Naive B cell (primary cell): ENCODE measurements at places on chromosomes 12 and 14. TPM values are rescaled to one million over a fixed set of nuclear protein-coding genes. Genes with fewer than 3 reads are reported as not detected.

DNA sequence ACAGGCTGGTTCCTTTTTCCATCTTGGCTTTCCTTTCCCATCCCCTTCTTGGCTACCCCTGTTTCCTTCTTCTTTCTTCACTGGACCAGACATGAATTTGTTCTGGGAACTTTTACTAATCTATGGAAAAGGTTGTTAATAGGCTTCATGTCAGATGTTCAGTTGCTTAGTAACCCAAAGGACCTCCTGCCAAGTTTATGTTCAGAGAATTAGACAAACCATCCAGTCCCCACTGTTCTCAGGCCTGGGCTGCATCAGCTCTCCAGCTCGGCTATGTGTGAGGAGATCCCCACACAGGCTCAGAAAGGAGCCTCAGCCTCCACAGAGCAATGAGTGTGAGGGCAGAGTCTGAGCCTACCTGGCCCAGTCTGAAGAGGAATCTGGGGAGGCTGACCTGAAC is 78.0 kb downstream of the AKAP6 start:
- H3K27ac ChIP-seq, result no peak overlapping the region
- no peaks in the 10 kb centered on the region for H3K4me1 ChIP-seq
- no peak overlapping the region for H3K4me3 ChIP-seq
- no peaks in the 10 kb centered on the region for H3K27me3 ChIP-seq

GRCh38 chr12:115146453-115146852 is 462.5 kb upstream of the TBX3 start:
- no peak overlapping the region for H3K4me3 ChIP-seq
- no peak for DNase-seq
- no peaks in the 10 kb centered on the region for H3K36me3 ChIP-seq

Gene IL26
- polyA plus RNA-seq, result not detected

DNA sequence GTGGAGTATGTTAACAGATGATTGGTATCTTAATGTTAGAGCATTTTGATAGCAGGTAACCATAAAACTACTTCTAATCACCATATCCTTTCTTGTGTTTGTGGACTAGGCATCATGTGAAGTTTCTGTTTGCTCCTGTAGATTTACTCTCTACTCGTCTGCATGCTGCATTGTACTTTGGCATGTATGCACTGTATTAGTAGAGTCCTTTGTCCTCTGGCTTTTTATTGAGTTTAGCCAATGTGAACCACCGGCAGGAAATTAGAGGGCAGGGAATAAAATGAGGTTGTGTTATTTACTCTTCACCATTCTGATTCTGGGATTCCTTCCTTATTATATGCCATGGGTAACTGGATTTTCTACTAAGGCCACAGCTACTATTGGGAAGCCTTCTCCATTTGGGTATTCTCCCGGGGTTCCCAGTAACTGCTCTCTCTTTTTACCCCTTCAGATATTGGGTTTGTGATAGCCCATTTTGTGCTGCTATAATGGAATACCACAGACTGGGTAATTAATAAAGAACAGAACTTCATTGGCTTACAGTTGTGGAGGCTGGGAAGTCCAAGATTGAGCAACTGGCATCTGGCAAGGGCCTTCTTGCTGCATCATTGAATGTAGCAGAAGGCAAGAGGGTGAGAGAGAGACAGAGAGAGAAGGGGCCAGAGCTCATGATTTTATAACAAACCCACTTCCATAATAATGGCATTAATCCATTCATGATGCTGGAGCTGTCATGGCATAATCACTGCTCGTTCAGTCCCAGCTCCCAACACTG is 22.4 kb downstream of the FAM177A1 start:
- H3K36me3 ChIP-seq, result peaks cover 22% of the 10 kb centered on the region
- H3K4me1 ChIP-seq, result no peaks in the 10 kb centered on the region
- H3K27me3 ChIP-seq, result no peaks in the 10 kb centered on the region
- H3K27ac ChIP-seq, result no peak overlapping the region

- H3K27me3 ChIP-seq, result no peaks in the 10 kb centered on the region
- H3K27ac ChIP-seq, result no peak overlapping the region
- no peaks in the 10 kb centered on the region for H3K36me3 ChIP-seq
These were observed 112.8 kb downstream of the SYT1 start for GRCh38 chr12:78977304-78977867.

GRCh38 chr14:53174918-53175317 is 21.8 kb upstream of the DDHD1 start:
- DNase-seq, result no peak
- no peaks in the 10 kb centered on the region for H3K27me3 ChIP-seq
- H3K4me1 ChIP-seq, result no peaks in the 10 kb centered on the region
- no peaks in the 10 kb centered on the region for H3K36me3 ChIP-seq
- no peak overlapping the region for H3K27ac ChIP-seq
- no peak overlapping the region for H3K4me3 ChIP-seq

- H3K4me1 ChIP-seq, result peaks cover 72% of the 10 kb centered on the region
- no peaks in the 10 kb centered on the region for H3K36me3 ChIP-seq
- peak overlapping the region; percentile 74 for H3K4me3 ChIP-seq
- peak overlapping the region; percentile 88 for H3K27ac ChIP-seq
These were observed 10.2 kb upstream of the LTA4H start for GRCh38 chr12:96045566-96045965.

Gene B4GALNT1
- not detected for polyA plus RNA-seq

DNA sequence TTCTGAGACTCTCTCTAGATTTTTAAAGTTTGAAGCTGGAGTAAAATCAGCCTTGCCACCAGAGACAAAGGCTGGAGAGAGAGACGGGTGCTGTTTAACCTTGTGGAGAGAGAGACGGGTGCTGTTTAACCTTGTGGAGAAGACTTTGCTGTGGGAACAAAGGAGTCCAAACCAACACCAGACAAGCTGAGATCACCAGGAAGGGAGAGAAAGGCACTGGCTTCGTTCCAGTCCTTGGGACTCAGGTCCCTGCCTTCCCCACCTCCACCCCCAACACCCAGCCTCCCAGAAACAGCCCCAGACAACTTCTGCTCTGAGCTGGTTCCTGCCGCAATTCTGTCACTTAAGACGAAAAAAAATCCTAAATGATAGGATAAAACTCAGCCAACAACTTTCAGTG is 1389.3 kb downstream of the AACS start:
- no peak overlapping the region for H3K27ac ChIP-seq
- H3K4me3 ChIP-seq, result no peak overlapping the region
- peaks cover 3% of the 10 kb centered on the region for H3K36me3 ChIP-seq
- no peaks in the 10 kb centered on the region for H3K27me3 ChIP-seq
- H3K4me1 ChIP-seq, result no peaks in the 10 kb centered on the region

Gene TAS2R20
- 0.21 TPM for polyA plus RNA-seq

Gene EFS
- not detected for polyA plus RNA-seq

- no peak overlapping the region for H3K4me3 ChIP-seq
- DNase-seq, result no peak
- no peak overlapping the region for H3K27ac ChIP-seq
- H3K4me1 ChIP-seq, result no peaks in the 10 kb centered on the region
These were observed 27.4 kb downstream of the SRRM4 start for GRCh38 chr12:119008691-119009221.

- H3K4me1 ChIP-seq, result no peaks in the 10 kb centered on the region
These were observed 756 bp downstream of the RNASE7 start for GRCh38 chr14:21042918-21043317.

GRCh38 chr14:89252887-89253532 is 164.0 kb downstream of the FOXN3 start:
- H3K4me1 ChIP-seq, result peaks cover 57% of the 10 kb centered on the region
- H3K36me3 ChIP-seq, result peaks cover 14% of the 10 kb centered on the region
- H3K27me3 ChIP-seq, result no peaks in the 10 kb centered on the region
- no peak overlapping the region for H3K4me3 ChIP-seq
- no peak overlapping the region for H3K27ac ChIP-seq

GRCh38 chr12:110254971-110255540 is 26.0 kb upstream of the ATP2A2 start:
- no peak overlapping the region for H3K4me3 ChIP-seq
- H3K27me3 ChIP-seq, result no peaks in the 10 kb centered on the region
- H3K4me1 ChIP-seq, result no peaks in the 10 kb centered on the region
- H3K27ac ChIP-seq, result no peak overlapping the region
- no peak for DNase-seq
- H3K36me3 ChIP-seq, result no peaks in the 10 kb centered on the region

Gene KRT3
- polyA plus RNA-seq, result not detected

Gene RASSF8
- polyA plus RNA-seq, result not detected

Gene PUS1
- 9.7 TPM for polyA plus RNA-seq

GRCh38 chr12:91778938-91779400 is 366.7 kb downstream of the BTG1 start:
- peaks cover 15% of the 10 kb centered on the region for H3K4me1 ChIP-seq
- H3K4me3 ChIP-seq, result peak overlapping the region; percentile 69
- H3K27me3 ChIP-seq, result peaks cover 14% of the 10 kb centered on the region
- peak overlapping the region; percentile 91 for H3K27ac ChIP-seq

Gene MMP17
- 6.4 TPM for polyA plus RNA-seq

DNA sequence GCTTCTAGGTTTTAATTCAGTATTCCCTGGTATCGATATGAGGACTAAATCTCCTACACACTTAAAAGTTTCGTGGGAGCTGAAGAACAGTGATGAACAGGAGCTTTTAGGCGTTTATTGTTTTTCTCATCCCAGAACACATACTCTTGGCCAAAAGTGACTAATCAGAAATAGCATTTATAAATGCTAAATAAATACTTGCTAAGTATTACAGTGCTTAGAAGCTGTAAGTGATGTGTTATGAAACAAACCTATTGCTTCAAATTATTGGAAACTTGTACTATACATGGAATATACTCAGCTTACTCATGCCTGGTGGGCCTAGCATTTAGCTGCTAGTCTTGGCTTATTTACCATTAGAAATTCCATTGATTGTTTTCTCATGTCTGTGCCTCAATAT is 24.9 kb downstream of the FRS2 start:
- H3K27me3 ChIP-seq, result no peaks in the 10 kb centered on the region
- H3K27ac ChIP-seq, result peak overlapping the region; percentile 32
- H3K36me3 ChIP-seq, result no peaks in the 10 kb centered on the region
